ENCODE measurements at places on chromosomes 13 and 19. TPM values are rescaled to one million over a fixed set of nuclear protein-coding genes. Genes with fewer than 3 reads are reported as not detected.
A peak's percentile ranks its signal among the peaks of the same experiment; 100 is the strongest.

DNA sequence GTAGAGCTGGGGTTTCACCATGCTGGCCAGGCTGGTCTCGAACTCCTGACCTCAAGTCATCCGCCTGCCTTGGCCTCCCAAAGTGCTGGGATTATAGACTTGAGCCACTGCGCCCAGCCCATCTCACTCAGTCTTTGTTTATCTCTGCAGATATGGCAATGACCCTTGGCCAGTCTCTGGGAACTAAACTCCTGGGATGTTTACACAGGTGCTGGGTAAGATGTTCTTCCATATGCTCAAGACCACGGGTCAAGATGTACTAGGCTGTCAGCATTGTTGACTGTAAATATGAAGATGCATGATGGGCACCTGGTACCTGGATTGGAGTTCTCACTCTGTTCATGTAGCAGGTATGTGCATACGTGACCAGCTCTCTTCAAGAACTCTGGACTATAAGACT is 35.8 kb downstream of the ZNF473 start:
- H3K27ac ChIP-seq = no peak overlapping the region
- H3K4me3 ChIP-seq = no peak overlapping the region
- no peaks in the 10 kb centered on the region for H3K36me3 ChIP-seq
- DNase-seq = no peak
- no peaks in the 10 kb centered on the region for H3K27me3 ChIP-seq

GRCh38 chr13:61485128-61485765 is 69.6 kb upstream of the PCDH20 start:
- H3K36me3 ChIP-seq = no peaks in the 10 kb centered on the region
- no peaks in the 10 kb centered on the region for H3K27me3 ChIP-seq
- no peak overlapping the region for H3K27ac ChIP-seq

SH2D3A gene
- not detected for total RNA-seq

ADGRE2 gene
- total RNA-seq = 0.26 TPM

DNA sequence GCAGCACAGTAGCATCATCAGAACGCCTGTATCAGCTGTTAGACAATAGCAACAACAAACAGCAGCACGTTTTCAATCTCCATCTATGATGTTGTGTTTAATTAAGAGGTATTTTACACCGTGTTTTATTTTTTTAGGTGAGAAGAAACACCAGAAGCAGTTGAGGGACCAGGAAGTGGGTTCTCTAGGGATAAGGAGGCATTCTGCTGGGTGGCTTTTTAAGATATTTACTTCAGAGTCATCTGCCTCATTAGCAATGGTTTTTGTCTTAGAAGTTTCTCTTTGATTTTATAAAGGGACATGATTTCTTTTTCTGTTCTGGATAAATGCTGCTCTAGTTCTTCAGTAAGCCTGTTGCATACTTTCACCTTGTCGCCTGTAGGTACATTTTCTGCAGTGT is 8.2 kb downstream of the CKAP2 start:
- no peaks in the 10 kb centered on the region for H3K27me3 ChIP-seq
- H3K4me1 ChIP-seq = no peaks in the 10 kb centered on the region
- H3K27ac ChIP-seq = no peak overlapping the region
- DNase-seq = no peak
- H3K4me3 ChIP-seq = no peak overlapping the region

DNA sequence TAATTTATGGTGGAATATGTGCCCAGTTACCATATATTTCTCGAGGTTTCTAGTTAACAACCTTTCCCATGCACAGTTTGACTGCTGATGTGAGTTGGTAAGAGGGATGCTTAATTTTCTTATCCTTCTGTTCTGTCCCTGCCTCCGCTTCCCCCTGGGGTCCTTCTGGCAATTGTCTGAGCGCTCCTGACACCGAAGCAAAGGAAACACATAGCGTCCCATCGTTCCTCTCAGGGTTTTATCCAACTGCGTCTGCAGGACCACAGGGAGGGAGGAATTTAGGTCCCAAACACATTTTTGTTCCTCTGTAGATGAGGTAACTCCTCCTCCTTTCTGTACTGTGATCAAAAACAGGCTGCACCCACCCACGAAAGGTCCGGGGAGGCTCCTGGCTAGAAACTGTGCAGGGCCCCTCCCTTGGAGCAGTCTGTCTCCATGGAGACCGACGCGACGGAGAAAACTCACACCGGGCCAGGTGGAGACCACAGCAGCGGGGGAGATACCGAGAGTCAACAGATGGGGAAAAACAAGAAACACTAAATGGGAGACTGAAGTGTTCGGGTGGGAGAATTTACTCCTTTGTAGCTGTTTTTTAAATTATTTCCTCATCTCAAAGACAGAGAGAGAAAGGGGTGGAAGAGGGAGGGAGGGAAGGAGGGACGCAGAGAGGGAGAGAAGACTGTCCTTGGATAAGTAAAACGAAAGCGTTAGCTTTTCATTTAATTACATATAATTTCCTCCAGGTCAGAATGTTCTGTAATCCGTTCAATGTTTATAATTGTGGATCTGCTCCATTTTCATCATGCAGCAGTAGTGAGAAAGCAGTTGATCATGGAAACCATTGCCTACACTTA is 191.8 kb upstream of the NBEA start:
- H3K27ac ChIP-seq = peak overlapping the region; percentile 67
- no peaks in the 10 kb centered on the region for H3K36me3 ChIP-seq
- H3K4me1 ChIP-seq = no peaks in the 10 kb centered on the region
- H3K27me3 ChIP-seq = no peaks in the 10 kb centered on the region

- H3K36me3 ChIP-seq = no peaks in the 10 kb centered on the region
- H3K4me1 ChIP-seq = no peaks in the 10 kb centered on the region
- H3K27me3 ChIP-seq = no peaks in the 10 kb centered on the region
- no peak overlapping the region for H3K27ac ChIP-seq
These were observed 506.7 kb upstream of the NBEA start for GRCh38 chr13:34435338-34435737.

- DNase-seq = no peak
- H3K27ac ChIP-seq = no peak overlapping the region
- no peaks in the 10 kb centered on the region for H3K4me1 ChIP-seq
- H3K4me3 ChIP-seq = no peak overlapping the region
- H3K27me3 ChIP-seq = no peaks in the 10 kb centered on the region
- H3K36me3 ChIP-seq = no peaks in the 10 kb centered on the region
These were observed 221.8 kb upstream of the UBL3 start for GRCh38 chr13:30071969-30072817.

DNA sequence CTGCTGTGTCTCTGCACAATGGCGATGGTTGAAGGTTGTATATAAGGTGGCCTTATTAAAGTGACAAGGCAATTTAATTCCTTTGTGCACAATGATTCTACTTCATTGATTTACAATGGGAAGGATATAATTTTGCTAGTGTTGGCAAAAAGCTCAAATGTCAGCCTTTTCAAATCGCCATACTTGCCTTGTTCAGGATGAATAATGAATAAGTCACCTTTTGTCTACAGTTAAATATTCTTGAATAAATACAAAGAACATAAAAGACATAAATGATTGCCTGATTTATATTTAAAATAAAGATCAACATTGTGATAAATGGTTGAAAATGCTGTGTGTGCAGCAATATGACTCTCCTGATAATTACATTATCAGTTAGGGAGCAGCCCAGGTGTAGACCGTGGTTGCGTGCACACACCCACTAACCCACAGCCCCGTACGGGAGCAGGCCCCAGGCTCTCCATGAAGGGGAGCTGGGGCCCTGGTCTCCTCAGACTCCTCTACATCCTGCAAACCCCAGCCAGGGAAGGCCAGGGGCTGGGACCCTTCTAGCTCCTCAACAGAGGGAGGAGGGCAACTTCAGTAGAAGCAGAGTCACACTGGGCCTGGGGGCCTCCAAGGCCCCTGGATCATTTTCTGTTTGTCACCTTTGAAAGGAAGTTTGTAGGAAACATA is 64.9 kb downstream of the TEX29 start:
- no peaks in the 10 kb centered on the region for H3K36me3 ChIP-seq
- DNase-seq = no peak
- H3K27ac ChIP-seq = no peak overlapping the region

DNA sequence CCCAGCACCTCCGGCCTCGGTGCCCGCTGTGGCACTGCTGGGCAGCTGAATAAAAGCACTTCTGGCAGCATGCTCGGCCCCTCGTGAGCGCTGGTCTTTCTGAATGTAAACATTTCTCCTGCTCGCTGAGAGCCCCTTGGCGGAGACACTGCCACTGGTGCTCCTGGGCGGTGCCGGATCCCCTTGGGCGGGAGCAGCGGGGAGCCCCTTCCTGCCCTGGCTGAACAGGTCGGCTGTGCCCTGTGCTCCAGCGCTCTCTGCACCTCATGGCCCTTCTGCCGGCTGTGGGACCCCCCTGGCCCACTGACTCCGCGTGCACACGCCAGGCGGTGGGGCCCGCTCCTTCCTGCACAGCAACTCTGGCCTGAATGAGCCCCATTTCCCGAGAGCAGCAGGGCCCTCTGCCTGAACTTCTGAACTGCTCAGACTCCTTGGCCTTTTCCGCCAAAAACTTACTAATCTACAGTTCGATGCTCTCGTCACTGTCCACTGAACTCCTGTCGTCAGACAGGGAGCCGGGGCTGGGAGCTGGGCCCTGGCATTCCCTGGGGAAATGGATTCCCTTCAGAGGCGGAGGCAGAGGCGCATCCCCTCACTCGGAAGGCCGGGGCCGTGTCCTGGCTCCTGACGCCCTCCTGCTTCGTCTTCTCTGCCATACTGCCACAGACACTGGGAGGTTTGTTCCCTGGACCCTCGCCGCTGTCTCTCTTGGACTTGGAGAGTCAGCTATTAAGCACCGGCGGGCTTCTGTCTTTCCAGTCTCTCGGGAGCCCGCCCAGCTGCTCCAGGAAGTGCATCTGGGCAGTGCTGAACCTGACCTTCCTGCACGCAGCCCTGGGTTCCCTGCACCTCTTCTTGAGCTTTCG is 14.2 kb downstream of the RB1 start:
- no peaks in the 10 kb centered on the region for H3K36me3 ChIP-seq
- no peak overlapping the region for H3K4me3 ChIP-seq
- no peaks in the 10 kb centered on the region for H3K27me3 ChIP-seq
- no peak overlapping the region for H3K27ac ChIP-seq
- no peak for DNase-seq

GRCh38 chr13:103349211-103349980 is 283.2 kb upstream of the SLC10A2 start:
- no peaks in the 10 kb centered on the region for H3K4me1 ChIP-seq
- no peaks in the 10 kb centered on the region for H3K27me3 ChIP-seq
- no peak overlapping the region for H3K4me3 ChIP-seq
- no peak overlapping the region for H3K27ac ChIP-seq
- no peaks in the 10 kb centered on the region for H3K36me3 ChIP-seq
- no peak for DNase-seq

GRCh38 chr13:48782429-48782840 is 128.7 kb downstream of the CYSLTR2 start:
- no peaks in the 10 kb centered on the region for H3K36me3 ChIP-seq
- H3K27ac ChIP-seq = no peak overlapping the region
- no peaks in the 10 kb centered on the region for H3K27me3 ChIP-seq
- no peaks in the 10 kb centered on the region for H3K4me1 ChIP-seq

- no peak for DNase-seq
- H3K36me3 ChIP-seq = no peaks in the 10 kb centered on the region
- no peak overlapping the region for H3K4me3 ChIP-seq
- no peaks in the 10 kb centered on the region for H3K27me3 ChIP-seq
- peaks cover 8% of the 10 kb centered on the region for H3K4me1 ChIP-seq
These were observed 21.8 kb downstream of the DHRS12 start for GRCh38 chr13:51782026-51782710.

DNA sequence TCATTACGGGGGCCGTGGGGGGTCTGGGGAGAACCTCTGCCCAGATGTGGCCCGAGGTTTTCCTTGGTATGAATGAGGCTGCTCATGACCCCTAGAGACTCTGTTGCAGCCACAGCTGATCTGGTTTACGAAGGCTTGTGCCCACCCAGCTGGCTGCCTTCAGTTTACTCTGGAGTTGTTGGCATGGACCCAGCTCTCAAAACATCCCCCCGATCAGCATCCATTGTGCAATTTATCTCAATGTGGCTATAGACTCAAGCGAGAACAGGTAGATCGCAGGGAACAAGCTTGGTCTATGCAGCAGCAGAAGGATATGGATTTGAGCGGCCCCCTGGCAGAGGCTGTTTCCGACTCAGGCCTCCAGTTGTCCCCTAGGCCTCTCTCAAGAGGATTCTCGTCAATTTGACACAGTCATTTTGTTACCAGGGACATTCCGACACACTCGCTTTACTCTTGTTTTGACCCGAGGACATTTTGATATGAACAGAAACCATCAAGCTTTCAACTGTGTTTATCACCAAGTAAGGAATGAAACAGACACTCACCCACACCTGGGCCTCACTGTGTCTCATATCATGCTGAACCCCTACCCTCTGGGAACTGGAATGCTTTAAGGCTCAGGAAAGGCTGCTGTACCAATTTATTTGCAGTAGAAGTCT is 161.5 kb downstream of the KATNAL1 start:
- H3K27me3 ChIP-seq = no peaks in the 10 kb centered on the region
- H3K4me1 ChIP-seq = peaks cover 14% of the 10 kb centered on the region
- no peak overlapping the region for H3K4me3 ChIP-seq
- no peak overlapping the region for H3K27ac ChIP-seq
- no peaks in the 10 kb centered on the region for H3K36me3 ChIP-seq

GRCh38 chr19:2423071-2423914 is 4.1 kb downstream of the TIMM13 start:
- H3K4me1 ChIP-seq = peaks cover 23% of the 10 kb centered on the region
- no peak overlapping the region for H3K4me3 ChIP-seq
- H3K27me3 ChIP-seq = no peaks in the 10 kb centered on the region
- no peak for DNase-seq

- H3K4me1 ChIP-seq = no peaks in the 10 kb centered on the region
- H3K27me3 ChIP-seq = no peaks in the 10 kb centered on the region
- no peak overlapping the region for H3K4me3 ChIP-seq
These were observed 9.5 kb upstream of the MBNL2 start for GRCh38 chr13:97212601-97213040.

DNA sequence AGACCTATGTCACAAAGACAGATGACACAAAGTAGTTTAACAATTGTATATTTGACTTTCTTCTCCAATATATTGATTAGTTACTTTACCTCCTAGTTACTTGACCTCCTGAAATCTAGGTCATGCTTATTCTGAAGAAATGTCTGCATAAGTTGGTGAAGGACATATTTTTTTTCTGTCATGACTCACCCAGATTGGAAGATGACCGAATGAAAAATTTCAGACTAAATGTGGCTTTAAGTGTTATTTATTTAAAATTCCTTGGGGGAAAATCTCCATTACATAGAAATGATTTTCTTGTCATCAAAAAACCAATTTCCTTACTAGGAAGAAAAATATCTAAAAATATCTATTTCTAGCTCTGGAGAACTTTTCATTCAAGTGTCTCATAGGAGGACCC is 217.1 kb downstream of the POSTN start:
- no peak overlapping the region for H3K4me3 ChIP-seq
- H3K4me1 ChIP-seq = no peaks in the 10 kb centered on the region
- no peaks in the 10 kb centered on the region for H3K27me3 ChIP-seq
- no peak overlapping the region for H3K27ac ChIP-seq
- DNase-seq = no peak
